HEK293T (cell line): ENCODE measurements at places on chromosomes 16 and 17.

- no peak for DNase-seq
Measured at GRCh38 chr17:12731839-12732238, 57.5 kb upstream of the ARHGAP44 start.

DNA sequence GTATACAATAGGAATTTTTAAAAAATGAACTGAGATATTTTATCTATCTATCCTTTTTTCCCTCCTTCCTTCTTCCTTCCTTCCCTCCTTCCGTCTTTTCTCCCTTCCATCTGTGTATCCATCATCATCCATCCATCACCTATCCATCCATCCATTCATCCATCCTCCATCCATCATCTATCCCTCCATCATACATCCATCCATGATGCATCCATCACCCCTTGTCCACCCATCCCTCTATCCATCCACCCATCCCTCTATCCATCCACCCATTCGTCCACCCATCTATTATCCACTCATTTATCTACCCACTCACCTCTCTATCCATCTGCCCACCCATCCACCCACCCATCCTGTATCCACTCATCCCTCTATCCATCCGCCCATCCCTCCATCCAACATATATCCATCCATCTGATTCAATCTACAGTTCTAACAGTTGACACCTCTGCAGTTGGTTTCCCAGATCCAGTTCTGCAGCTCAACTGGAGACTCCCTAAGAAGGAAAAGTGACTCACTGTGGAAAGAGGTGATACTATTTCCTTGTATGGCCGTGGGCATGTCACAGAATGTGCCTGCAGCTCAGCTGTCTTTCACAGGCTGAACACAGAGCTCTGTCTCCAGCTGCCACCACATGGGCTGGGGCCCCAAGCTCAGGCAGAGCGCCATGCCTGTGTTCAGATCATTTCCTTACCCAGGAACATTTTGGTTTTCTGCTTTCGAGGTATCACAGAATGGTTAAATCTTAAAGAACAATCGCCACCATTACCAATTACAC, 130.8 kb downstream of the XYLT1 start:
- DNase-seq = no peak

DNA sequence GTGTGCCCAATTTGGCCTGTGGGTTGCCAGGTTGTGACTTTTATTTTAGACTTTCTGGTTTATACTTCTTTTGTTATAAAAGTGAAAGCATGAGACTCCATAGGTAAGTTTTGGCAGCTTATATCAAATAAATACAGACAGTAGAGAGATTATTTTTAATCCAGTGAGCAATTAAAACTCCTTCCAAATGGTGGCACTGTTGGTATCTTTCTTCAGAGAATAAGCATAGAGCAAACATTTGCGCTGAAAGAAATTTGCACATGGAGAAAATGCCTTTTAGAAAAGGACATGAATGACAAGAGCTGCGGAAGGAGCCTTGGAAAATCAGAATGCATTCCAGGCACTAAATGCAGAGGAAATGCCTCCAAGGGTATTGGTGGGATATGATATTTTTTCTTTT, 46.1 kb upstream of the DNAJA2 start:
- no peak for DNase-seq

GRCh38 chr16:67104061-67104460, 5.7 kb upstream of the PHAF1 start:
- DNase-seq = peak; percentile 35

- DNase-seq = peak; percentile 49
Measured at GRCh38 chr16:87930456-87930855, 5.9 kb downstream of the CA5A start.

DNA sequence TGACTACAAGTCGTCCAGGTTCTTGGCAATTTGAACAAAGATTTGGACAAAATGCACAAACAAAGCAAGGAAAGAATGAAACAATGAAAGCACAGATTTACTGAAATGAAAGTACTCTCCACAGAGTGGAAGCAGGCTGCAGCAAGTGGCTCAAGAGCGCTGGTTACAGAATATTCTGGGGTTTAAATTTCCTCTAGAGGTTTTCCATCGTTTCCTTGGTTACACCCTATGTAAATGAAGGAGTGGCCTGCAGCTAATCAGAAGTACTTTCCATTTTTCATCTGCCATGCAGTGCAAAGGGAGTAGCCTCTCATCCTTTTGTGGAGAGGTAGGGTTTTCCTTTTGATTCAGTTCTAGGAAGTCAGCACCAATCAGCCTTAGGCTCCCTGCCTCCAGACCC, 11.8 kb downstream of the STXBP4 start:
- no peak for DNase-seq

- no peak for DNase-seq
Measured at GRCh38 chr16:83706394-83706793, 101.4 kb upstream of the HSBP1 start.

DNA sequence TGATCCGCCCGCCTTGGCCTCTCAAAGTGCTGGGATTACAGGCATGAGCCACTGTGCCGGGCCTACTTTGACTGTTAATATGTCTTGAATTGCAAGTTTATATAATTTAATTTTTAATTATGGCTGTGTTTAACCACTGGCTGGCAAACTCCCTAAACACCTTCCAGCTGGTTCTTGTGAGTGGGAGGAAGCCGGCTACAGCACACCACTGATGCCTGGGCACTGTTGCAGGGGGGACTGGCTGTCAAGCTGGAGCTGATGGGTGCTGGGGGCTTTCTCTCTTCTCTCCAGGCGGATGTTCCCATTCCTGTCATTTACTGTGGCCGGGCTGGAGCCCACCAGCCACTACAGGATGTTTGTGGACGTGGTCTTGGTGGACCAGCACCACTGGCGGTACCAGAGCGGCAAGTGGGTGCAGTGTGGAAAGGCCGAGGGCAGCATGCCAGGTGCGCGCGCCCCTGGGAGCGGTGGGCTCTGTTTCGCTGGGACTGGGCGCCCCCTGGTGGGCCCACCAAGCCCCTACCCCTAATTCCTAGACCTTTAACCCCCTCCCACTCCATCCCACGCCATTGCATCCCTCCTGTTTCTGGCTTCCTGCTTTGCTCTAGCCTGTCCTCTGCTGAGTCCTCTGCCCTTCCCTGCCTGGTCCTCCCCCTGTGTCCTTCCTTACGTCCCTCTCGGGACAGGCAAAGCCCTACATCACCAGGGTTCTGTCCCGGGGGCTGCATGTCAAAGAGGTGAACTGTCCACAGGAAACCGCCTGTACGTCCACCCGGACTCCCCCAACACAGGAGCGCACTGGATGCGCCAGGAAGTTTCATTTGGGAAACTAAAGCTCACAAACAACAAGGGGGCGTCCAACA, 9.5 kb downstream of the TBX21 start:
- peak; percentile 83 for DNase-seq

- no peak for DNase-seq
Measured at GRCh38 chr16:78882751-78883150, 717.8 kb downstream of the MAF start.

- no peak for DNase-seq
Measured at GRCh38 chr16:79069633-79070032, 530.9 kb downstream of the MAF start.

GRCh38 chr17:1515640-1516387, 598 bp downstream of the INPP5K start:
- DNase-seq = peak; percentile 58

DNA sequence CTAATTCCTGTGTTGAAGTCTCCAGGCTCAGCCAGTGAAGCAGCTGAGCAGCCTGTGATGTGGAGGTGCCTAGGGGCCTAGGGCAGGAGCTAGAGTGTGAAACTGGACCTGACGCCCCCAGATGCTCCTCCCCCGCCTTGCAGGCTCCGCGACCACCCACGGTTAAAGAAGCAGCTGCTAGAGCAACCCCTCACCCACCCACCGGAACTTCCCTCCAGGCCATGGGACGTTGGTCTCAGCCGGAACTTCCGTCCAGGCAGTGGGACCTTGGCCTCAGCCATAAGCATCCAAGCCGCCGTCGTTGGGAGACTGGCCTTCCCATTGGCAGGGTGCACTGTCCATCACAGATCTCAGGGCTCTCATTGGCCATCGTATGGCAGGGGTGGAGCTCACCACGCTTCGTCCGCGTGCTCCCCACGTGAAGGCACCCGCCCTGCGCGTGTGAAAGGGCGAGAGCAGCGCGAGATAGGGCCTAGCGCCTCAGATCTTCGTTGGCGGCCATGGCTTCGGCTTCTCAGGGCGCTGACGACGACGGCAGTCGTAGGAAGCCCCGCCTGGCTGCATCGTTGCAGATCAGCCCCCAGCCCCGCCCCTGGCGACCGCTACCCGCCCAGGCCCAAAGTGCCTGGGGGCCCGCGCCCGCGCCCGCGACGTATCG, at the start of gene ADAD2:
Gene ADAD2 (plus strand): TSS at position 427 of the 658 bp plus-strand sequence. CDS start 74 bp downstream, at position 501.
- DNase-seq = peak; percentile 40

DNA sequence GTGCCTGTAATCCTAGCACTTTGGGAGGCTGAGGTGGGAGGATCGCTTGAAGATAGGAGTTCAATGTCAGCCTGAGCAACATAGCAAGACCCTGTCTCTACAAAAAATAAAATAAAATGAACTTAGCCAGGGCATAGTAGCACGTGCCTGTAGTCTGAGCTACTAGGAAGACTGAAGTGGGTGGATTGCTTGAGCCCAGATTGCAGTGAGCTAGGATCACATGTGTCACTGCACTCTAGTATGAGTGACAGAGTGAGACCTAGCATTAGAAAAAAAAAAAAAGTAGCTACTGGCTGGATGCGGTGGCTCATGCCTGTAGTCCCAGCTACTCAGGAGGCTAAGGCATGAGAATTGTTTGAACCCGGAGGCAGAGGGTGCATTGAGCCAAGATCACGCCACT, 6.0 kb downstream of the ADAP2 start:
- DNase-seq = no peak

DNA sequence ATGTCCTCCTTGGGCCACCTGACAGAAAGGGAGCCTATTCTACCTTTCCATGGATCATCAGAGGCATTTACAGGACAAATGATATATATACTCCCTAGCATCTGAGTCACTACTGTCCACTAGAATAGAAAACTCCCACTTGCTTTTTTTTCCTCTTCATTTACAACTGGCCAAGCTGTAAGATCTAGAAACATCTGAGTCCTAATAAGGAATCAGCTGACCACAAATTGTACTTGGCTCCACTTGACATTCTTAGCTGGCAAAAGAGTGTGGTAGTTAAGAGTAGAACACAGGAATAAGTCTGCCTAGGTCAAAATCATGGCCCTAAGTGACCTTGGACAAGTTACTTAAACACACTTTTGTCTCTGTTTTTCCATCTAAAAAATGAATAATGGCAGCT, 5.2 kb downstream of the RUSF1 start:
- no peak for DNase-seq

DNA sequence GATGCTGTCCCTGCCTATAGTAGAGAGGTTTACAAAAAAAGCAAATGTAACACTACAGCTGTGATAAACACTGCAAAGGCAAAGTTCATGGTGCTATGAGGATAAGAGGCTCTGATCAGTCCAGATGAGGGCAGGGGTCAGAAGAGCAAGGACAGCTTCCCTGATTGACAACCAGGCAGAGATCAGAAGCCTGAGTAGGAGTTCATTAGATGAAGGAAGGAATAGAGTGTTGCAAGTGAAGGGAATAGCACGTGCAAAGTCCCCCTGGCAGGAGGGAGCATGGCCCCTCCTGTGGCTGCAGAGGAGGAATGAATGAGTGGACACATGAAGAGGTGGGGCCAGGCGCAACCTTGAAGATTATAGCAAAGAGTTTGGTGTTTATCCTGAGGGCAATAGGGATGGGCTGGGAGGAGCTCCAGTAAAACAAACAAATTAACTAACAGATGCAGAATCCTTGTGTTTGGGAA, 208.4 kb upstream of the IRX5 start:
- no peak for DNase-seq

DNA sequence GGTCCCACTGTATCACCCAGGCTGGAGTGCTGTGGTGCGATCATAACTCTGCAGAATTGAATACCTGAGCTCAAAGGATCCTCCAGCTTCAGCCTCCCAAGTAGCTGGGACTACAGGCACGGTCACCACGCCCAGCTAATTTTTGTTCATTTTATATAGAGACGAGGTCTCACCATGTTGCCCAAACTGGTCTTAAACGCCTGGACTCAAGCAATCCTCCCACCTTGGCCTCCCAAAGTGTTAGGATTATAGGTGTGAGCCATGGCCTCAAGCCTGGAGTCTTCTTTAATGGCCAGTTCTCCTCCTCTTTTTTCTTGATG, 484 bp downstream of the CD300LB start:
- no peak for DNase-seq

DNA sequence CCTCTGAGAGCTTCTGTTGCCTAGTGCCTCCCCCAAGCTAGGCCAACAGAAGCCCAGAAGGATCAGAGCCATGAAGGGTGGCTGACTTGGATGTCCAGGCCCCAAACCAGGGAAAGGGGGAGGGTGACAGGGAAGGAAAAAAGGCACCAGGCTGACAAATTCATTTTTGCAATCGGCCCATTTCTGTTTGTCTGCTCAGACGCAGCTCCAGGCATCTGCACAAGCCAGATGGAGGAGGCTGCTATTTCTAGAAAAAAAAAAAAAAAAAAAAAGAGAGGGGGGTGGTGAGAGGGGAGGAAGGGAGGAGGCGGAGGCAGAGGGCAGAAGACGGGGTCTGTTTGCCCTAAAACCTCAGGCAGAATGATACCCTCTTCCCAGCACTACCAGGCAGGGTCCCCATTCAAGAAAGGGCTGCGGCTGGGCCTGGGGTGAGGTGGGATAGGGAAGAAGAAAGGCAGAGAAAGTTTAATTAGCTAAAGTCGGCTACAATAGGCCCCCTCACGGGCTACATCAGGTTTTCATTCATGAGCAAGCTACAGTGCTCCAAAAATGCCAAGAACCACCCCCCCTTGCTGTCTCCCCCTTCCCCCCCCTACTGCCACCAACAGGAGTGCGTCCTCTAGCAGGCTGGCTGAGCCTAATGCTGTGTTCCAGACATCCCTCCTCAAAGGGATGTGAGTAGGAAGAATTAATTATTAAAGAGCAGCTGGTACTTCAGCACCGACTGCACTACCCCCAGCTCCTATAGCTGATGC, 2.4 kb downstream of the HDAC5 start:
- DNase-seq = no peak

DNA sequence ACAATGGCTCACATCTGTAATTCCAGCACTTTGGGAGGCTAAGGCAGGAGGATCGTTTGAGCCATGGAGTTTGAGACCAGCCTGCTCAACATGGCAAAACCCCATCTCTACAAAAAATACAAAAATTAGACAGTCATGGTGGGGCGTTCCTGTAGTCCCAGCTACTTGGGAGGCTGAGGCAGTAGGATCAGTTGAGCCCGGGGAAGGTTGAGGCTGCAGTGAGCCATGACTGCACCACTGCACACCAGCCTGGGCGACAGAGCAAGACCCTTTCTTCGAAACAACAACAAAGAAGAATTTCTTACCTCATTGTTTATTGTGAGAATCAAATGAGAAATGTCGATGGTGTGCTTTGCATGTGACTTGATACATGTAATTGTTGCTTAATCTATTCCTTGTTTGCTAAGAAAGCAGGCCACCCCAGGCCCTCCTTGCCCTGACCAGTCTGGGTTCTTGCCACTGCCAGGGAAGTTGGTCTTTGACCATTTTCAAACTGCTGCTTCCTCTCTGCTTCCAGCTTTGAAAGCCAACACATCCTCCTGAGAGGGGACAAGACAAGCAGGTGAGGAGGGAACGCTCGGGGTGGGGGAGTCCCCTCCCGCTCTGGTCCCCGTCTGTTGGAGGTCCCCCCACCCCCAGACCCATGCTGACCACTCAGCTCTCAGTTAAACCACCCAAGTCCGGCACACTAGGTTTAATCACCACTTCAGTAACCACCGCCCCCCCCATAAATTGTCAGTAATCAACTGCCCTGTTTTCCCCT, 47.3 kb upstream of the CPNE2 start:
- no peak for DNase-seq

GRCh38 chr17:73350864-73351263, 39.1 kb upstream of the CDC42EP4 start:
- DNase-seq = no peak
